ENCODE measurements at places on chromosomes 4 and X. TPM values are rescaled to one million over a fixed set of nuclear protein-coding genes. Genes with fewer than 3 reads are reported as not detected.

The SHOX gene
- total RNA-seq: 0.36 TPM

The PABPC1L2A gene
- not detected for total RNA-seq

The SMIM10L2A gene
- 2.7 TPM for total RNA-seq

The DUSP9 gene
- 0.13 TPM for total RNA-seq

The MAGEA1 gene
- total RNA-seq: not detected

The USP26 gene
- not detected for total RNA-seq

The MAPK10 gene
- total RNA-seq: 42.3 TPM

The FAM114A1 gene
- 92.9 TPM for total RNA-seq

The CYBB gene
- total RNA-seq: 39.8 TPM

The SLC38A5 gene
- 9.7 TPM for total RNA-seq

The LUZP4 gene
- not detected for total RNA-seq

The NOX1 gene
- total RNA-seq: not detected

The KLB gene
- 1.2 TPM for total RNA-seq

The TRIM60 gene
- total RNA-seq: not detected

The NPY1R gene
- total RNA-seq: 4.3 TPM

The TRPC3 gene
- total RNA-seq: 0.98 TPM

The PABPC1L2B gene
- total RNA-seq: not detected

The STAP1 gene
- total RNA-seq: 0.36 TPM

The GPR50 gene
- not detected for total RNA-seq

The NAP1L3 gene
- 5.5 TPM for total RNA-seq

The DCHS2 gene
- not detected for total RNA-seq

The USP17L22 gene
- not detected for total RNA-seq

The TSPAN6 gene
- 33.3 TPM for total RNA-seq

The IL15 gene
- total RNA-seq: 11.5 TPM

The UGT8 gene
- total RNA-seq: 85.1 TPM

The TLR10 gene
- total RNA-seq: 1.6 TPM

The RGN gene
- total RNA-seq: 6.0 TPM

The DNAJB14 gene
- 52.9 TPM for total RNA-seq
